Transverse colon (tissue), 4 donors: ENCODE measurements at places on chromosomes 6 and 20. TPM values are rescaled to one million over a fixed set of nuclear protein-coding genes. Genes with fewer than 3 reads are reported as not detected.

Gene HMGCLL1
- not detected for total RNA-seq

Gene MYL9
- total RNA-seq: 437 TPM

DNA sequence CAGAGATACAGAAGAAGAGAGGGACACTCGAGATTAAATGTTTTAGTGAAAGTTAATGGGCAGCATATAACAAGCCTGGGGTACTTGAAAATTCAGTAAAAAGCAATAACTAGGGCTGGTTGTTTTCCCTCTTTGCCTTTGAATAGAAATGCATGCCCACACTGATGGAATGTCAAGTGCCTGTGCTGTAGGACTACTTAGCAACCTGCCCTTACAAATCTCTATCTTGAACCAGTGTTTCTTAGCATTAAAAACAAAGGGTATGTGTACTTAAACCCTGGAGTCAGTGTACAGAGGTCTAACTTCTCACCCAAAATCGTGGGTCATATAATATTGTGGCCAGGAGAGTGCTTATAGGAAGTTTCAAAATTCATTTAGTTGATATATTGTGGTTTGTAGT lies 37.1 kb downstream of the RNF144B start:
- no peaks in the 10 kb centered on the region for H3K27me3 ChIP-seq
- DNase-seq: no peak

DNA sequence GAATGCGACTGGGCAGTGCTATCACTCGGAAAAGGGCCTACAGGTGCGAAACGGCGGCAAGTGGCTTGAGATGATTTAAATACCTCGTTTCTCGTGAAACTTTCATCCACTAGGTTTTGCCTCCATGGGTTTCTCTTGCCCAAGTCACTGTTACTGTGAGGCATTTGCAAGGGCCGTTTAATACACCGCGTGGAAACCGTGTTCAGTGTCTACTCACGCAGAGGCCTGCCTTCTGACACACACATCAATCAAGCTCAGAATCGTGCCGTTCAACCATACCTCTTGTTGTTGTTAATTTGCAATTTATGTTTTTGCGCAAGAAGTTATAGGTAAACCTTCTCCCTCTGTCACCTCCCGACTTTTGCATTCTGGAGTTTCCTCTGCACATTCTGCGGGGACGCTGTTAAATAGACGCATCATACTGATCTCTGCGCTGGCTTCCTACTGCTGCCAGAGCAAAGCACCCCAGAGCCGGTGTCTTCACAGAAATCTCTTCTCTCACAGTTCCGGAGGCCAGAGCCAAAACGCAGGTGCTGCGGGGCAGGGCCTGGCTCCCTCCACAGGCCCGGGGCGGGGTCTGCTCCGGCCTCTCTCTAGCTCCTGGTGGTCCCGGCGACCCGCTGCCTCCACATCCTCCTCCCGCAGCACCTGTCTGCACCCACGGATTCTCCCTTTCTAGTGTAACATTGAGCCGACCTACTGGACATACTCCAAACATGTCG lies 251.4 kb downstream of the SMOC2 start:
- H3K36me3 ChIP-seq: no peaks in the 10 kb centered on the region
- no peaks in the 10 kb centered on the region for H3K4me1 ChIP-seq
- no peaks in the 10 kb centered on the region for H3K27me3 ChIP-seq
- no peak overlapping the region for H3K27ac ChIP-seq
- H3K4me3 ChIP-seq: no peak overlapping the region

Gene PROKR2
- not detected for total RNA-seq

DNA sequence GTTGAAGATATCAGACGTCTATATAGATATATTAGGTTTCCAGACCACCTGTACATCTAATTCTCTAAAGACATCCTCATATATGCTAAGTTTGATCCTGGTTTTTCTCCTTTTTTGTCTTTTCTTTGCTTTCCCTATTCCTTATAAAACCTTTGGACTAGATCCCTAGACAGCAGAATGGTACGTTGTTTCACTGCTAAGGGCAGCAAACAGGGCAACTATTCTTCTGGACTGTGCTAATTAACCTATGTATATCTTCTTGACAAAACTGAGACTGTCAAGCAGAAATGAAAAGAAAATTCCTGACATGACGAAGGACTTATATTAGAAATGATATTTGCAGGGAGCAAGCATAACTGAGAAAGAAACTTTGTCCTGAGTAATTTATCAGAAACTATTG lies 19.1 kb downstream of the ME1 start:
- H3K4me1 ChIP-seq: no peaks in the 10 kb centered on the region
- no peak overlapping the region for H3K4me3 ChIP-seq
- H3K36me3 ChIP-seq: no peaks in the 10 kb centered on the region

Gene NRN1
- 2.5 TPM for total RNA-seq
